NCI-H1105 treated with DMSO at 0.1 percent for 48 hours (cell line): ENCODE measurements at places on chromosomes 6 and 20.

DNA sequence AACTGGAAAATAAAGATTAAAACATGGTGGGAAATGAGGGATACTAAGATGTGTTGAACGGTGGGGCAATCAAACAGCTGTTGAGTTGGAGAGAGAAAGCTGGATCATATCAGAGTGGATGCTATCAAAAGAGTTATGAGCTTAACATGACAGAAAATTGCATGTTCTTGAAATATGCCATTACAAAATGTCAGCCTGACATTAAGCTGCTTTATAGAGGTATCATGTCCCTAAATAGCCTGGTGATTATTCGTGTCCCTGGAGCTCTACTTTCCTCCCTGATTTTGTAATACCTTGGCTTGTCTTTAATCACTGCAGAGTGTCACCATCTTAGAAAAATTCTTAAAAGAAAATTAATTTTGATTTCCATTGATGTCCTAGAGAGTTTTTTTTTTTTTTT is 223.1 kb downstream of the PHF3 start:
- no peak for DNase-seq

DNA sequence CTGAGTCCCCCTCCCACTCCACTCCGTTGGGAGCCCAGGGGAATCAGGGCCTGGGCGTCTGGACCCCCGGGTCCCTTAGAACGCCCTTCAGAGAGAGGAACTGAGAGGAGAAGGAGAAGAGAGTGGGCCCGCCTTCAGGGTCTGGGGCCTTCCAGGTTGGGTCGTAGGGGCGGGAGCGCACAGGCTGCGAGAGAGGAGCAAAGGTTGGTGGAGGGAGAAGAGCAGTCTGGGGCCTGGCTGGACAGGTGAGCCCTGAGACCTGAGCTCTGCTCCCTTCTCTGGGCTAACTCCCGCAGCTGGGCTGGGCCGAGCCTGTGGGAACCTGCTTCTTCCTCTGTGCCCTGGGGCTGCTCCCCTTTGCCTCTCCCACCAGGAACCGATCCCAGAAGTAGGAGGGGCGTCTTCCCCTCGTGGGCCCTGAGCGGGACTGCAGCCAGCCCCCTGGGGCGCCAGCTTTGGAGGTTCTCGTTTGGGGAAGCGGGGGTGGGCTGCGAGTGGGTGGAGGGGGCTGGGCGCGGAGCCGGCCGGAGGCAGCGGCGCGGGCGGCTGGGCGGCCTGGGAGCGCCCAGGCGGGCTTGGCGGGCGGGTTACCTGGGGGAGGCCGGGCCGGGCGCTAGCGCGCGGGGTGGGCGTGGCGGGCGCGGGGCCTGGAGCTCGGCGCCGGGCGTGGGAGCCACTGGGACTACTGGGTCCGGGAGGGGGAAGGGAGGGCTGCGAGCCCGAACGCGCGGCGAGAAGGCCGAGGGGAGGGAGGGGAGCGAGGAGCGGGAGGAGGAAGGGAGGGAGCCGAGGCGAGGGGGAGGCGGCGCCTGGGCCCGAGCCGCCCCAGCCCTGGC is at the start of gene DDR1:
TSS of gene DDR1 (plus strand) at position 835 of the 836 bp plus-strand sequence. CDS start 4,211 bp downstream, outside the sequence.
- peak; percentile 65 for DNase-seq

- DNase-seq = no peak
Measured at GRCh38 chr6:129842881-129843409, 18.2 kb downstream of the TMEM244 start.

GRCh38 chr6:157982563-157983405 is 1.1 kb downstream of the SYNJ2 start:
- no peak for DNase-seq

- DNase-seq = no peak
Measured at GRCh38 chr6:89208551-89208950, 8.6 kb downstream of the GABRR1 start.

GRCh38 chr6:9205645-9206044 is 770.3 kb upstream of the SLC35B3 start:
- DNase-seq = no peak

GRCh38 chr20:4682682-4683081 is 39.0 kb upstream of the PRND start:
- no peak for DNase-seq

GRCh38 chr20:60869625-60870024 is 382.4 kb upstream of the CDH4 start:
- DNase-seq = no peak

DNA sequence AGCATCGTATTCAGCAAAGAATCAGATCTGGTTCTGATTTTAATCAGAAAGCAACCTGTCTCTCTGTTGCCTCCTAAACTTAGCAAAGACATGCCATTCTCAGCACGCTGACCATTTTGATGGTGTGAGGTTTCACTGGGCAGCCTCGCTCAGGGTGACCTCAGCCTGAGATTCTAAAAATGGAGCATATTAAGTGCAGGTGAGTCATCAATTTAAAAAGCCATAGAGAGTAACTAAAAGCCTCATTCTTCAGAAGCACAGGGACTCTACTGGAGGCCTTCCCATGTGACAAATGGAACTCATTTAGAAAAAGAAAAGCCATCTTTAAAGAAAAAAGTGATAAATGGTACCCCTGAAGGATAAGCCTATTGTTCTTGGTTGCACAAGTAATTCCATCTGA is 91.3 kb downstream of the FILIP1 start:
- no peak for DNase-seq

DNA sequence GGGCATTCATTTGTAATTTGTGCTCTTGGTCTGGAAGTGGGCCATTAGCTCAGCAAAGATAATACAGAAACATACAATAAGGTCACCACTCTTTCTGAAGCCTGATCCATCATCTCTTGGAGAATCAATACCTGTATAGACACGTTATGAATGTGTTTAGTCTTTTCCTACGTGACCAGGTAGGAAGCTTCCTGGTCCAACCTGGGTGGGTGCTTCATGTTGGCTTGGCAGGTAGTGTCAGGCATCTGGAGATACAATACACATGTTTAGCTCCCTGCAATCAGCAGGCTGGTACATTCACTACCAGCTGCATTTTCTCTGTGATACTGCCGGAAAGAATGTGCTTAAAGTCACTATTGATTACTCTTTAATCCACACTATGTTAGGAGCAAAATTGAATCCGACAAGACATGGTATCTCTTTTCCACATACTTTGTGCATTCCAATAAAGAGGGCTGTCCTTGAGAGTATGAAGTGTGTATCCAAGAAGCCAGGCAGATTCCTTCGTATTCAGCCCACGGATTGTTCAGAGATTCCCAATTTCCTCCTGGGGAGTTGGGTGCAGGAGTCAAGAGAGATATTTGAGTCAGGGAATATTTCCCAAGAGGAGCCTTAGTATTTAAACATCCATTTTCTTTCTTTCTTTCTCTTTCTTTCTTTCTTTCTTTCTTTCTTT is 49.9 kb upstream of the RANBP9 start:
- DNase-seq = no peak

DNA sequence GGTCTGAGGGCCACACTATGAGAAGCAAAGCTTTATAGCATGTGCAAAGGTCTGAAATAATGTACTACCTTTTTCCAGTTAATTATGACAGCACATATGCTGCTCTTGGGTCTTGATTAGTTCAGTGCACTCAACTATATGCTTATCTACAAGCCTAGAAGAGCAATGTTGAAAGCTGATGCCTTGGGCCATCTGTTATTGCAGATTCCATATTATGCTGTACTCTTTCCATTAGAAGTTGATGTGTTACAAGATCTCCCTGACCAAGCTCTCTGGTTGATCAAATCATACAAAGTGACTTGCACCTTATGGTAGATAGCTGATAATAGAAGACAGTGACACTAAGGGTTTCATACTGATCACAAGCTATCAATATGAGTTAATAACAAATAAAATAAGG is 327.3 kb downstream of the FRK start:
- DNase-seq = no peak

DNA sequence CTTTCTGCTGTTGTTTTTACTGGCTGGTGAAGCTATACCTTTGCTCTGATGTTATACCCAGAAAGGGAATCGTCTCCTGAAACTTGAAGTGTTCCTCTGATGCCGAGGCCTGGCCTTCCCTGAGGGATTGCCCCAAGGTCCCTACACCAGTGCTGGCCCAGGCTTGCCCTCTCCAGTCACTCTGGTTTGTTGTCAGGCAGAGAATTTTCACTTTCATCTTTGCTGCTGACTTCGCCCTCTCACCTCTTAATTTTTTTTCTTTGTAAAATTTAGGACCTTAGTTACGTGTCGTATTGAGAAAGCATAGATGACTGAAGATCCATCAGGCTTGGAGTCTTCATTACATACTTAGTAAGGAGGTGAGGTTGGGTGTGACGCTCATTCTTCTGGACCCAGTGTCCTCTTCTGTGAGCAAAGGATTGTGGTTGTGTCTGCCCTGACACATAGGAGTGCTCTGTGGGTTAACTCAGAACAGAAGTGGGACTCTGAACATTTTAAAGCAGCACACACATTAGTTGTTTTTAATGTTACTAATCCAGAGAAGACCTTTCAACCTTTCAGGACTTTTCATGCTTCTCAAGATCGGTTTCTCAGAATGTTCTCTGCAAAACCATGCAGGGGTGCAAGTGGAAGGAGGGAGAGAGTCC is 45.4 kb downstream of the TULP4 start:
- no peak for DNase-seq

- no peak for DNase-seq
Measured at GRCh38 chr20:2745936-2746635, 53.5 kb downstream of the EBF4 start.

GRCh38 chr6:26017632-26017966 is 55.0 kb downstream of the TRIM38 start:
- no peak for DNase-seq

- DNase-seq = no peak
Measured at GRCh38 chr6:126937426-126937825, 181.0 kb upstream of the RSPO3 start.

DNA sequence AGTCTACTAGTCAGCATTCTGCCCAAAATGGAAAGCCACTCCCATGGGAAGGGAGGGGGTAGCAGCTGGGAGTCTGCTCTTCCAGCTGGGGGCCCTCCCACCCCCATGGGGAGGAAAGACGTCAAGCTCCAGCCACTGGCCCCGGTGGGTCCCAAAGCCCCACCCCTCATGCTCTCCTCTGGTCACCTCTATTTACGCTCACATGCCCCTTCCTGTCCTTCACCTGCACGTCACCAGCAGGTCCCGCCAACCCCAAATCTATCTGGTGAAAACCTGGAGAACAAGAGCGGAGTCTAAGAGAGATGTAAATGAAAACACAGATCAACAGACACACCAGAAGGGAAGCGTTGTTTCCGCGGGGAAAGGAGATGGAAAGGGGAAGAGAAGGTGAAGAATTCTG is 30.0 kb upstream of the ZBP1 start:
- DNase-seq = no peak

DNA sequence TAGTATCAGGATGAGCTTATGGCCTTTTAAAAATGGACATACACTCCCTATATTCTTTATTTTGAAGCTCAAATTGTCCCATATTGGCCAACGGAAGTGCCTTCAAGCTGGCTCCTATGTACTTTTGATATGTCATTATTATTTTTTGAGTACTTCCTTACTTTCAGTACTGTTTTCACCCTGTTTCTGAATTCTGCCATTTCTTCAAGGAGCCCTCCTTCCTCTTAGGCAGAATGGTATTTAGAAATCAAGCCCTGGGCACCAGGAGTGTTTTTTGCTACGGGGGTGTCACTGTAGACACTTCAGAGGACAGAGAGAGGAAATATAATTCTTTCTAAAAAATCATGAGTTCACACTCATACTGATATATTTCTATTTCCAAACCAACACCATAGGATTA is 5.5 kb upstream of the MYLK4 start:
- no peak for DNase-seq

- no peak for DNase-seq
Measured at GRCh38 chr6:70118670-70119069, 184.2 kb downstream of the COL9A1 start.

- DNase-seq = no peak
Measured at GRCh38 chr6:57089265-57089664, 723 bp upstream of the ZNF451 start.

DNA sequence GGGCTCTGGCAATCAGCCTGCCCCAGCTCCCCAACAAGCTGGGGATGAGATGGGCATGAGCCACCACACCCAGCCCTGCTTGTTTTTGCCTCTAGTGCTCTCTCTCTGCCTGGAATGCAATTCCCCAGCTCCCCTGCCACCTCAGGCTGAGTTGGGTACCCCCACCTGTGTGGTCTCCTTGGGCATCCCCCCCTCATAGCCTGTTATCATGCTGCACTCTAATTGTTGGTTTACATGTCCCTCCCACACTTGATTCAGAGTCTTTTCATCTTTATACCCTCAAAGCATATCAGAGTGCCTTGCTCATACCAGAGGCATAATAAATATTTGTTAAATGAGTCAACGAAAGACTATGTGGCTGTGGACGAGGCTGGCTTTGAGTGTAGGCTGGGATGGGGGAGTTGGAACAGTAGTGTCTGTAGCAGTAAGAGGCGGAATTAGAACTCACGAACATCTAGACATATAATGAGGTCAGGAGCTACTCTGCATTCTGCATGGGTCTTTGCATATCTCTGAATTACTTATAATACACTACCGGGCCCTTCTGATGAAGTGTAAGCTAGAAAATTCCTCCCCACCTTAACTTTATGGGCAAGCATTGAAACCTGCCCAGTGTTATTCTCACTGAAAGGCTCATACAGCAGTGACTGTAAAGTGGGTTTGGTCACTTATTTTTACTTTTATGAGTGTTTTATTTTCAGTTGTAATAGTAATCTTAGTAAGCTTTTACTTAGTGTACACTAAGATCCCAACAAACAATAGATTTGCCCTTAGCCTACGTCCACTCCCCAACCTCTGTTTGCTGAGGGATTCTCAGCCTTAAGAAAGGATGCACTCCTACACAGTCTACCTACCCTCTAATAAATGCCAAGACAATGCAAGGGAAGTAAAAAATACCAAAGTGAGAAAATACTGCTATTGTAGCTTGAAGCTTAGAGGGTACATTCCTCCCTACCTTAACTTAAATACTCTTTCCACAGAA is 58.7 kb downstream of the EDN1 start:
- DNase-seq = no peak

DNA sequence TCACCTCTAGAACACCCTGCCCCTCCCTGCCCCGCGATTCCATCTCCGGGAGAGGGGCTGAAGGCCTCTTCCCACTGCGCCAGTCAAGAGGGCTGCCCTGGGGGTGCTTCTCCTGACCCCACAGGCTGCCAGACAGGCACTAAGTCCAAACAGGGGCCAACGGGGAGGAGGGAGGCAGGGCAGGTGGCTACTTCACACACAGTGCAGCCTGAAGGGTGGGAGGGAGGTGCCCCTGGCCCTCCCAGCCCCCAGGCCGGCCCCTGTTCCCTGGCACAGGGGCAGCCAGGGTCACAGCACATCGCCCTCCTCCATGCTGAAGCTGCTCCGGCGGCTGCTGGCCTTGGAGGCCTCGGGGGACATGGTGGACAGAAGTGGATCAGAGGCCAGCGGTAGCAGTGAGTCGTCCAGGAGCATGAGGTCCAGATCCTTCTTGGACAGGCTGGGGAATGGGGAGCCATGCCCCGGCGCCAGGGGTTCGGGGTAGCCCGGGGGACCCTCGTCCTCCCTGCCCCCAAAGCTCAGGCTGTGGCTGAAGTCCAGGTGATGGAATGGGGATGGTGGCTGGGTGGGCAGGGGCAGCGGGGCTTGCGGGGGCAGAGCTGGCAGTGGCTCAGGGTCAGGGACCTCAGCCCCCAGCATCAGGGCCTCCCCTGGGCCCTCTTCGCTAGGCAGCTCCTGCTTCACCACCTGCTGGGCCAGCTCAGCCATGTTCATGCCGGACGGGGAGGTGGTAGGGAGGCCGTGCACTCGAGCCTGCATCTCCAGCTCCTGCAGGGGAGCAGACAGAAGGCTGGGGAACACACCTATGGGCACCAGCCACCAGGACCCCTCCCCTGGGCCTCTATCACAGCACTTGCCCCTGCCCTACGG is 46.3 kb downstream of the MDFI start:
- no peak for DNase-seq
